Heart right ventricle (tissue), 16 donors: ENCODE measurements at places on chromosomes 16 and 17. TPM values are rescaled to one million over a fixed set of nuclear protein-coding genes. Genes with fewer than 3 reads are reported as not detected.

ADAMTS18 gene
- not detected for polyA plus RNA-seq

TCF25 gene
- 101 TPM for polyA plus RNA-seq

C1QL1 gene
- polyA plus RNA-seq, result 2.2 TPM

YPEL3 gene
- polyA plus RNA-seq, result 75.5 TPM

DNA sequence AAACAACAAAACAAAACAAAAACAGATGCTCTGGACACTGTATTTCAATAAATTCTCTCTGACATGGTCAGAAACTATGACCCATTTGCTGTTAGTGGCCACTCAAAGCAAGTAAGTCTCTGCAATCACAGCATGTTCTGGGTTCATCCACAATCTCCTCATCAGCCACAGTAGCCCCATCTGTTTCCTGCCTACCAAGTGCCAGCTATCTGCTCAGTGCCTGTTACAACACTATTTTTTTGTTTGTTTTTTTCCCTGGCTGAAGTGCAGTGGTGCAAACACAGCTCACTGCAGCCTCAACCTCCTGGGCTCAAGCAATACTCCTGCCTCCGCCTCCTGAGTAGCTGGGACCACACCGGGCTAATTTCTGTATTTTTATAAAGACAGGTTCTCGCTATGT is 137.9 kb downstream of the SOX9 start:
- no peak overlapping the region for H3K27ac ChIP-seq
- DNase-seq, result no peak
- no peaks in the 10 kb centered on the region for H3K4me1 ChIP-seq

DNA sequence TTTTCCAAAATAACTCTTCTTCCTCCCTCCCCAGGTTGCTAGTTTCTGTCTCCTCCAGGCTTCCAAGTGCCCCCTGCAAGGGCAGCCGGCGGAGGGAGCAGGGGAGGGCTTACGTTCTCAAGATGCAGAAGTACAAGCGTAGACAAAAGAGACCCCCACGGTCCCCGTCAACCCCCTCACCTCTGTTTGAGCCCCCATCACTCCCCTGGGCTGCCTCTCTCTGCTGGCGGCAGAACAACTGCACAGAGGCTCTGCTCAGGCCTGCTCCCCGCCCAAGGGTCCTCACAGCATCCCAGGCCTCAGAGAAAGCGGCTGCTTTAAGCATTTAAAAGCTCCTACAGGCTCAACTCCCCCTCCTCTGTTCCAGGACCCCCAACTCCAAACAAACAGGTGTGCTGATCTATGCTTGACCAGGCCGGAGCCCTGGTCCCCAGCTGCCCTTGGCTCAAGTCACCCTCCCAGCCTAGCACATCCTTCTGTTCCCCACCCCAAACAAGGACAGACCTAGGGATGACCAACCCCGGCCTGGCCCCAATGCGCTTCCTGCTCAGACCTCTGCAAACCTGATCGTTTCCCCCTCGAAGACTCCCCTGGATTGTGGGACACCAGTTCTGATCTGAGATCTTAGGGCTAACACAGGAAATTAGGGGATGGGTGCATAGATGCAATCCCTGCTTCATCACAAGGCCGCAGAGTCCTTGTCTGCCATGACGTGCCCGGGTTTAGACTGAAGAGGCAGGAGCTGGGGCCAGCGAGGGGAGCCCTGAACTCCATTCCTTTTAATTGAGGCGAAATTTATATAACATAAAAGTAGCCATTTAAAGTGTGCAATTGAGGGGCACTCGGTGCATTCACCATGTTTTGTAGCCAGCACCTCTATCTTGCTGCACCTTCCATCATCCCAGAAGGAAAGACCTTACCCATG is 17.2 kb upstream of the RBFOX3 start:
- peak; percentile 1 for DNase-seq
- no peaks in the 10 kb centered on the region for H3K36me3 ChIP-seq
- no peaks in the 10 kb centered on the region for H3K4me1 ChIP-seq
- no peak overlapping the region for H3K4me3 ChIP-seq
- no peaks in the 10 kb centered on the region for H3K27me3 ChIP-seq

GRCh38 chr17:21330436-21331160 is 45.6 kb upstream of the KCNJ12 start:
- no peaks in the 10 kb centered on the region for H3K27me3 ChIP-seq
- H3K4me3 ChIP-seq, result no peak overlapping the region
- DNase-seq, result no peak
- no peak overlapping the region for H3K27ac ChIP-seq
- no peaks in the 10 kb centered on the region for H3K4me1 ChIP-seq

GRCh38 chr17:9714801-9715200 is 69.5 kb downstream of the USP43 start:
- peaks cover 9% of the 10 kb centered on the region for H3K27me3 ChIP-seq
- H3K27ac ChIP-seq, result no peak overlapping the region

DNA sequence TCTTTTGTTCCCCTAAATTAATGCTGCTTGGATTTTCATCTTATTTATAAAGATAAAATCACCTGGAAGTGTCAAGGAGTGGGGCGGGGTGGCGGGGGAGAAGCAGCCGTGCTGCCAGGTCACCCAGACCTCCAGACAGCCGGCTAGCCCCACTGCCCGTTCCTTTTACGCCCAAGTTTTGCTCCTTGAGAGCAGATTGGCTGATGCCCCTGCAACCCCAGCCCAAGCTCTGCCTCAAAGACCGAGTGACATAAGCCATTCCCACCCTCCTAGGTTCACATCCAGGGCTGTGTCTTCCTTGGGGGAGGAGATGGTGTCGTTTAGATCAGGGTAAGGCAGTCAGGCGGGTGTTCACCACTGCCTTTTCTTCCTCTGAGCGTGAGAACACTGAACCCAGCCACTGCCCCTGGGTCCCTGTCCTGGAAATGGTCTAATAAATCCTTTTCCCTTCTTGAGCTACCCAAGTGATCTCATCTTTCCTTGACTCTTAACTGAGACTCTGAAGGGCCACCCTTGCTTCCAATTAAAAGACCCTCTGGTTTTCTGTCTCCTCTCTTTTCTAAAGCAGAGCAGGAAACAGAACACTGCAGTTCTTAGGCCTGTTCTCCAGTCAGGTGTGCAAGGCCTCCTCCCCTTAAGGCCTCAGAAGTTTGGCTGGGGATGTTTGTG is 5.7 kb downstream of the PDF start:
- no peak for DNase-seq
- H3K36me3 ChIP-seq, result peaks cover 10% of the 10 kb centered on the region
- peaks cover 40% of the 10 kb centered on the region for H3K4me1 ChIP-seq
- H3K27ac ChIP-seq, result no peak overlapping the region
- no peak overlapping the region for H3K4me3 ChIP-seq

DNA sequence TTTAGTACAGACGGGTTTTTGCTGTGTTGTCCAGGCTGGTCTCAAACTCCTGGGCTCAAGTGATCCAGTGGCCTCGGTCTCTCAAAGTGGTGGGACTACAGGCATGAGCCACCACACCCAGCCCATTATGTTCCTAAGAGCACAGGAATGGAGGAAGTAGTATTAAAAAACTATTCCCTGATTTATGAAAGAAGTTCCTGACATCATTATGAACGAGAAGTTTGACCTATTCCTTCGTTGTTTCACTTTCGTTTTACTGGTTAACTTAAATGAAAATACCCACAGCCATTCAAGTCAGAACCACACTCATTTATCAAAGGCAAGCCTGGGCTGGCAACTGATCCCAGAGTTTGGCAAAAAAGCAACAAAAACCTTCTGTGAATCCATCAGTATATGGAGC is 13.5 kb upstream of the CBX4 start:
- DNase-seq, result no peak
- H3K4me1 ChIP-seq, result no peaks in the 10 kb centered on the region
- no peaks in the 10 kb centered on the region for H3K36me3 ChIP-seq
- H3K27ac ChIP-seq, result peak overlapping the region; percentile 74
- H3K4me3 ChIP-seq, result peak overlapping the region; percentile 23

- no peak overlapping the region for H3K27ac ChIP-seq
- no peaks in the 10 kb centered on the region for H3K36me3 ChIP-seq
- H3K4me3 ChIP-seq, result no peak overlapping the region
- no peaks in the 10 kb centered on the region for H3K27me3 ChIP-seq
- peaks cover 39% of the 10 kb centered on the region for H3K4me1 ChIP-seq
These were observed 18.8 kb downstream of the ADORA2B start for GRCh38 chr17:15963670-15964110.

GRCh38 chr16:30113711-30114333 is 485 bp upstream of the GDPD3 start:
- H3K27ac ChIP-seq, result no peak overlapping the region
- peaks cover 45% of the 10 kb centered on the region for H3K36me3 ChIP-seq
- no peaks in the 10 kb centered on the region for H3K4me1 ChIP-seq
- H3K4me3 ChIP-seq, result no peak overlapping the region
- H3K27me3 ChIP-seq, result no peaks in the 10 kb centered on the region

DNA sequence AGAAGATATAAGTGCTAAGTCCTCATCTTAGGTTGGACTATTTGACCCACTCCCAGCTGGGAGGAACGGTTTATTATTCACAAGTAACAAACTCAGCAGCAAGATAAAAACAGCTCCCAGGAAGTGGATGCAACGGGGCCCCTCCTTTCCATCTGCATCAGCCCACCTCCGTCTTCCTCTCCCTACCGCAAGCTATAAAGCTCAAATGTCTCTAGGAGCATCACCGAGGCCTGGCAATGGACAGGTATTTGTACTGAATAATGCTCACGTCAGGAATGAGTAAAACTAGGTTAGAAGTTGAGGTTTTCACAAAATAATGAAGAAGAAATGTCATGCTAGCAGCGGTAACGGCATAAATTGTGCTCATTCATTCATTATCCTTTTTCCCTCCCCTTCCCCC is 408.7 kb upstream of the PSMD7 start:
- H3K27ac ChIP-seq, result no peak overlapping the region
- no peak for DNase-seq
- H3K4me3 ChIP-seq, result no peak overlapping the region

DNA sequence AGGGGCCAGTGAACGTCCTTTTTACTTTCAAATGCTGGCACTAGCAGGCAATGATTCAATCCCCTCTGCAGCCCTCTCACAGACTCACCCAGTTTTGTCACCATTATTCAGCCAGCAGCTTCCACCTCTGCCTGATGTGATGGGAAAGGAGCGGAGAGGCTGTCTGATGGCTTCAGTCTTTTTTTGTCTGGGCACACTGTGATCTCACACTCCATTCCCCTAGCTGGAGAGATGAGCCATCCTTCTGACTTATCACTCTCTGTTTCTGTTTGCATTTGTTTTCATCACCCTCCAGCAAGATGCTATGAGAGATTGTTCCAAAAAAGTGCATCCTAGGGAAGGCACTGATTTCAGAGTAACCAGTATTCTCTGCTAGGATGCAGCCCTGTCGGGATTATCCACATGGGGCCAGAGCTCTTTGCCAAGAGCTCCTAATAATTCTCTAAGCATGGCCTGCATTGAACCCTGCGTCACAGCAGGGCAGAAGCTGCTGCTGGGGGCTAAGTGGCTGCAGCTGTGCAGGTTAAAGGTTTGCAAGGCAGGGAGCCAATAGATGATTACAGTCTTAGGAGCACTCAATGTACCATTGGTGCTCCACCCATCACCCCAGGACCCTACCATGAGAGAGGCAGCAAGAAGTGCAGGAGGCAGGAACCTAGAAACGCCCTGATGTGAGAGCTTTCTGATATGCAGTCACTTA is 236.1 kb upstream of the C16orf82 start:
- no peaks in the 10 kb centered on the region for H3K4me1 ChIP-seq
- H3K4me3 ChIP-seq, result no peak overlapping the region
- DNase-seq, result no peak
- peaks cover 5% of the 10 kb centered on the region for H3K27me3 ChIP-seq
- H3K36me3 ChIP-seq, result no peaks in the 10 kb centered on the region
- no peak overlapping the region for H3K27ac ChIP-seq

DNA sequence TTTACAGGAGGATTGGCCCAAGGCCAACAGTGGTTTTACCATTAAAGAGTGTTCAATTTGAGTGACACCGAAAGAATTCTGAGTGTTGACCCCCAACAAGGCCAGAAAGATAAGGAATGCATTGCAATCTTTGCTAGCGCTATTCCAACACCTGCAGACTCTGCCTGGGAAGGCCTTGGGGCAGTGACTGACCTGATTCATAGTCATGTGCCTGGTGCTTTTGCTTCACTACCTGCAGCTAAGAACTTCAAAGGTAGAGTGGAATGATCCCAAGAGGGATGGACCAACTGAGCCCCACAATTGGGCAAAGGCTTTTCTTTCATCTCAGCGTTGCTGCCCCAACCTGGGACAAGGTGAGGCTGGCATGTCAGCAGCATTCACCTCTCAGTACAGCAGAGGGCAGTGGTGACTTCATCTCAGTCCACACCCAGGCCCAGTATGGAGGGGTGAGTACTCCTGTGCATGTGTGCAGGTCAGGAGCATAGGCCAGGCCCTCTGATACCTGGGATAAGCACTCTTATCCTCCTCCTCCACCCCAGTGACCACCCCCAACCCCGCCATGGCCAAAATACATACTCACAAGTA is 149.6 kb upstream of the GNAO1 start:
- peak; percentile 15 for DNase-seq
- no peak overlapping the region for H3K27ac ChIP-seq
- H3K36me3 ChIP-seq, result no peaks in the 10 kb centered on the region
- no peak overlapping the region for H3K4me3 ChIP-seq
- H3K4me1 ChIP-seq, result no peaks in the 10 kb centered on the region

DNA sequence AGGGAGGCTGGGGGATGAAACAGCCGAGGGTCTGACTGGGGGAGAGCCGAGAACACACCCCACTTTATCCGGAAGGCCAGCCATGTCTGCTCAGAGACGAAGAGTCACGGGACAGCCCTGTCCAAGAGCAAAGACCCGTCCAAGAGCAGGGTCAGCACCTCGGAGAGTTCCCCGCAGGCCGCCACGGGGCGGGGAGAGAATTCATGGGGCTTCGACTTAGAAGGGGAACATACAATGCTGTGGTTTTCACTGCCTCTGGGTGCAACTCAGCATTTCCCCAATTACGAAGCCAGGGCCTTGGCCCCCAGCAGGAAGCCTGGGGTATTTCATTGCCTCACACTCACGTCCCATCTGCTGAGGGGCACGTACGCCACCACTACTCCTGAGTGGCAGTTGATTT is 59.3 kb downstream of the JPH3 start:
- no peak overlapping the region for H3K27ac ChIP-seq
- H3K36me3 ChIP-seq, result no peaks in the 10 kb centered on the region
- DNase-seq, result peak; percentile 46
- no peak overlapping the region for H3K4me3 ChIP-seq

DNA sequence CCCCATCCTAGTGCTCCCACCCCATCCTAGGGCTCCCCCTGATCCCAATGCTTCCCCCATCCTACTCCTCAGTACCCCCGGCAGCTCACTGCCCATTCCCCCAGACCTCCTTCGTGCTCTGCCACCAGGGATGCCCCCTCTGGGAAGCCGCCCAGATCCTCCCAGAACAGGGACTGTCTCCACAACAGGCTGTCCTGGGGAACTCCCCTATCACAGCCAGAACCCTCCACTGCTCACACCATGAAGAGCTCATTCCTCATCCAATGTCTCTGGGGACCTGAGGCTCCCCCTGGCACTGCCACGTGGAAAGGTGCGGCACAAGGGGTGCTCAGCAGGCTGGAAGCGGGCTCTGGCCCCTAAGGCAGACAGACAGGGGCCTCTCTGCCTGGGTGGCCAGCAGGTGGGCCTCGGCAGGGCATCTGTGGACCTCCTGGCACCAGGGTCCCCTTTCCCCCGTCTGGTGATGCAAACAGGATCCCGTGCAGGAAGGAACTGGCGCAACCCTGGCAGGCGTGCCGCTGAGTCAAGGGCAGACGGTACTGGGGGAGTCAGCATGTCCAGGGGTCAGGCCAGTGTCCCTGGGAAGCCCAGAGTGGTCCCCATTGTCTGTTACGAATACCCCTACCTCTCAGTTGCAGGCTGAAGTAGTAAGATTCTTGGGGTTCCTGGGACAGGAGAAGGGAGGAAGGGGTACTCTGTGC is 14.8 kb upstream of the PVALEF start:
- DNase-seq, result no peak
- H3K36me3 ChIP-seq, result no peaks in the 10 kb centered on the region
- no peaks in the 10 kb centered on the region for H3K27me3 ChIP-seq
- no peak overlapping the region for H3K4me3 ChIP-seq

- DNase-seq, result peak; percentile 52
- H3K36me3 ChIP-seq, result no peaks in the 10 kb centered on the region
- no peaks in the 10 kb centered on the region for H3K27me3 ChIP-seq
- H3K4me3 ChIP-seq, result peak overlapping the region; percentile 13
- peaks cover 24% of the 10 kb centered on the region for H3K4me1 ChIP-seq
These were observed 3.7 kb downstream of the TRAF7 start for GRCh38 chr16:2159175-2159838.
